ENCODE measurements at places on chromosomes 11 and 22. TPM values are rescaled to one million over a fixed set of nuclear protein-coding genes. Genes with fewer than 3 reads are reported as not detected.
A peak's percentile ranks its signal among the peaks of the same experiment; 100 is the strongest.

- DNase-seq: no peak
Measured at GRCh38 chr11:94835594-94835927, 67.4 kb downstream of the AMOTL1 start.

GRCh38 chr11:35227576-35228327, 88.8 kb downstream of the CD44 start:
- no peak for DNase-seq

DNA sequence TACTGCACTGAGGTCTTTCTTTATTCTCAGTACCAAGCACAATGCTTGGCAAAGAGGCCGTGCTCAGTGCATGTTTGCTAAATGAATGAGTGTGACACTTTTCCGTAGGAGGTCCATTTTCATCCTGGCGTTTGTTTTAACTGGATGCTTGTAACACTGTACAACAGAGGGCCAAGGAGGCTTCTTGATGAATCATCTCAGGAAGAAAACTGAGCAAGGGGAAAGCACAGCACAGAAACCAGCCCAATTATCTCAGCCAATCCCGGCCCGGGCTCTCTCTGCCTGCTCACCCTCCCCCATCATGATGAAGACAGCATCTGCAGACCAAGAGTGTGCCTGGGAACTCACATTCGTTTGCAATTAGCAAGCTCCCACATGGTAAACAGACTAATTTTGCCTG, 570.3 kb downstream of the OPCML start:
- DNase-seq: no peak

DNA sequence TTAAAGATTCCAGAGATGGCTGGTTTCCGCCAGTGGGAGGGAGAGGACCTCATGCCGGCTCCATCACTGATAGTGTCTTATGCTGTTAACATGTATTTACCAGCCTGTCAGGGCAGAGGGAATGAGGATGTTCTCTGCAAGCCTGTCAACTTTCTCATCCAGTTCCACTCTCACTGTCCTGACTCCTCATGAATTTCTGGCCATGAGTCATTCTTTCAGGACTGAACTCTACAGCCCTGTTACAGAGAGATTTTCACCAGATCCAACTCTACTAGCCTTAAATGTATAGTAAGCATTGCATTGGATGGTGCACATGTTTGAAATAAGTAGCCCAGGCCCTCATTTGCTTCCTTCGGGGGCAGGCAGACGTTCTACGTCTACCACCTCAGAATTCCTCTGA, 387.7 kb downstream of the TMEM135 start:
- DNase-seq: no peak

DNA sequence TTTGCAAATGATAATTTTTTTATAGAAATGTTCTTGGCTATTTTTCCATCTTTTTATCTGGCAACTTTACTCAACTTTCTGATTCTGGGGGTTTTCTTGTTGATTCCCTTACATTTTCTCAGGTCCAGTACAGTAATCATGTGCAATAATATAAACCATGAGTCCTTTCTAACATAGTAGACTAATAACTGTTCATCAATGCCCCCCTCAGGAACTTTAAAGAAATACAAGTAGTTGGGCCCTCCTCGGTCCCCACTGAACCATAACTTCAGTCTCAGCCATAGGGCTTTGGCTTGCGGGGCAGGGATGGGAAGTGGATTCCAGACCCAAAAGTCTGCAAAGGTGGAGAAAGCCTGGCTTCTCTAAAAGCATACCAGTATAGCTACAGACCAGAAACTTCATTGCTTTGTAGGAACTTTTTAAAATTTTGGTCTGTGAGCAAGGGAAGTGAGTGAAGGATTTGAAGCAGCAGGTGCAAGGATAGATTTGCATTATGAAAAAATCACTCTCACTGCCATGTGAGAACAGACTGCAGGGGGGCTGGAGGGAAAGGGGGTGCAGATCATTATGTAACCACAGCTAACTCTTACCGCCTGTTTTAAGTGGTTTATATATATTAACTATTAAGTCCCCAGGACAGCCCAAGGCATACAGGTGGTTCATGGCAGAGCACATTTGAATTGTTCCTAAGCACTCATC, 10.4 kb upstream of the TUB start:
- DNase-seq: no peak

DNA sequence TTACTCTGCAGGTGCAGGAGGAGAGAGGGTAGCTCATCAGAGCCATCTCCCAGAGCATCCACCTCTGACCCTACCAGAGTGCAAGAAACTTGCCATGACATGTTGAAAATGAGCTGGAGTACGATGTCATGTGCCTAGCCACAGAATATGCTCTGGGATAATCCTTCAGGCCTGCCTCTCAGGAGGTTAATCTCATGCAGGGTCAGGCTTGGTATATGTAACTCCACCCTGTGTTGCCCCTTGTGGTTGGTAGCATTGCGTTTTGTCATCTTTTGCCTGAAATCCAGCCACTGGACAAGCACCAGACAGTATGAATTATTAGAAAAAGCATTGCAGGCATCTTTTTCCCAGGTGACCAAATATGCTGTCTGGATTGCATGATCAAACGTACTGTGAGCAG, 36.2 kb downstream of the CNTF start:
- no peak for DNase-seq

- no peak for DNase-seq
Measured at GRCh38 chr22:45045208-45045607, 35.4 kb upstream of the PHF21B start.

GRCh38 chr11:76901144-76901543, 40.4 kb downstream of the ACER3 start:
- DNase-seq: no peak

DNA sequence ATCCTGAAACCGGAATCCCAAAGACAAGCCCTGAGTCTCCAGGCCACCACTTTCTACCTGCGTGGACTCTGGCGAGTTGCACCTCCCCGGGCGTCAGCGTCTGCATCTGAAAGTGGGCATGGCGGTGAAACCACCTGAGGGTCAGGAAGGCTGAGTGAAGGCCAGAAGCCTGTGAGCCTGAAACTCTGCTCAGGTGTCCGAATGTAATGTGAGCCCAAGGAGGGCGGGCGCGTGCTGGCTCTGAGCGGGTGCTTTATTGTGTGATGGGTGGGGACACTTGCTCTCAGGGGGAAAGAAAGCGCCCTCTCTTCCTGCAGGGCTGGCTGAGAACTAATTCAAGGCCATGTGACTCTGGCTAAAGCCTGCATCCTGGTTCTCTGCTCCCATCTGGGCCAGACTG, 135.6 kb downstream of the ST3GAL4 start:
- no peak for DNase-seq

DNA sequence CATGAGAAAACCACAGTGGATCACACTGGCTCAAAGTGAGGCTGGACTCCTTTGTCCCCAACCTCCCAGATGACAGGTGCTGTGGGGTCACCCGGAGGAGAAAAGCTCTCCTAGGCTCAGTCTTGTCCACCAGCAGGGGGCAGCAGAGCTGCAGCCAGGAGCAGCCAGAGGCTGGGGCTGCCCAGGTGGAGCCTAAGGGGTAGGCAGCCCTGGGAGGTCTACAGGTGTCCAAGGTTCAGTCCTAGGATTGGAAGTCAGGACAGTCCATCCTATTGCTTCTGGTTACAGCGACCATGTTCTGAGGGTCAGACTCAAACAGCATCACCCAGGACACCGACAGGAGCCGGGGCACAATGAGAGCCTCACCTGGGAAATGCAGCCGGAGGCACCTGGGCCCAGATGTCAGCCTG, 77.6 kb upstream of the IGLL5 start:
- peak; percentile 38 for DNase-seq

- DNase-seq: no peak
Measured at GRCh38 chr11:77602381-77603088, 12.8 kb downstream of the AQP11 start.

DNA sequence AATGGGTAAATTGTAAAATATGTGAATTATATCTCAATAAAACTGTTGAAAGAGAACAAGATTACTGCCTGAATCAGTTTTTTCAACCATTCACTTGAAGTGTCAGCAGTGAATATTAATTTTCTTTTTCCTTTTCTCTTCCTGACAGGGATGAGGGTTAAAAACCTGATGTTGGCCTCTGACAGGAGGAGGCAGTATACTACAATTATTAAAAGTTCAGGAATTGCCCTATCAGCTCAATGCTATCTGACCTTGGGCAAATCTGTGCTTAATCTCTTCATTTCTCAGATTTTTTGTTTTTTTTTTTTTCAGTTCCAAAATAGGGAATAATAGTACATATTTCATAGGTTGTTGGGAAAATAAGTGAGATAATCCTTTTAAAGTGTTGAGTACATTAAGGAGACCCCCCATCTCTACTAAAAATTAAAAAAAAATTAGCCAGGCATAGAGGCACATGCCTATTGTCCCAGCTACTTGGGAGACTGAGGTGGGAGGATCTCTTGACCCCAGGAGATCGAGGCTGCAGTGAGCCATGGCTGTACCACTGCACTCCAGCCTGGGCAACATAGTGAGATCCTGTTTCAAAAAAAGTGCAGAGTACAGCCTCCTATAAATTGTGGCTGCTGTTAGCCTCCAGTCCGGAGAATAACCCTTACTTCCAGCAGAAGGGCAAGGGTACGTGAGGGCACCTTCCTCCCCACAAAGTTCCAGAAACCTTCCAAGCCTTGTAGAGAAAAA, 48.8 kb downstream of the TRIM44 start:
- no peak for DNase-seq

DNA sequence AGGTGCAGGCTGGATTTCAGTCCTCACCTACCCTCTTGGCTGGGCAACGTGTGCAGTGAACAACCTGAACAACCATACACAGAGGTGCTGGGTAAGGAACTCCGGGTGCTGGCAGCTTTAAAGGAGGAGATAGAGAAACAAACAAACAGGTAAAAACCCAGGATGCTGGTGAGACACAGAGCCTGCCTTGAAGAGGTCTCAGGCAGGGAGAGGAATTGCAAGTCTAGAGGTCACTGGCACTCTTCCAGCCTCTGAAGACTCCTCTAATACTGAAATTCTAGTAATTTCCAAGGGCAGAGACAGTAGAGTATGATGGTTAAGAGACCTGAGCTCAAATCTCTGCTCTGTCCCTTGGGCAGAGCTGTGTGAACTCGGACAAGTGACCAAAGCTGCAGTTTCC, 192.5 kb downstream of the CEP164 start:
- no peak for DNase-seq

DNA sequence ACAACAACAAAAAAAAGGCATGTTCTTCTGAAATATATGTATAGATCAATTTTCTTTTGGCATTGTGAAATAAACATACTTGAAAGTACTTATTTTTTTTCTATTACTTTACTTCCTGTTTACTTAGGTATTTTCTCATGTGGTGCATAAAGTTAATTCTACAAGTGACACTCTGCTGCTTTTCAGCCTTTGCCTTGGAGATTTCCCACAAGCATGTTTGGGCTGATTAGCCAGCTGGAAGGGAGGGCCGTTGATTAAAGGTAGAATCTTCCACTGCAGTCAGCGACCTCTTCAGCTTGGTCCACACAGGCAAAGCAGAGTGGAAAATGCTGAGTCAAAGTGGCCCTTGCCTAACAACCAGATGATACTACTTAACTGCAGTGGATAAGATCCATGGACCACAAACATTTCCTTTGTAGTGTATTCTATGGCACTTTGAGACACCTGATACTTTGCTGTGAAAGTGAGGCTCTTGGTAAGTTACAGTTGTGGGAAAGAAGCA, 176.0 kb downstream of the ARHGAP42 start:
- DNase-seq: no peak

- DNase-seq: no peak
Measured at GRCh38 chr11:130402570-130402969, 25.8 kb downstream of the ADAMTS8 start.

DNA sequence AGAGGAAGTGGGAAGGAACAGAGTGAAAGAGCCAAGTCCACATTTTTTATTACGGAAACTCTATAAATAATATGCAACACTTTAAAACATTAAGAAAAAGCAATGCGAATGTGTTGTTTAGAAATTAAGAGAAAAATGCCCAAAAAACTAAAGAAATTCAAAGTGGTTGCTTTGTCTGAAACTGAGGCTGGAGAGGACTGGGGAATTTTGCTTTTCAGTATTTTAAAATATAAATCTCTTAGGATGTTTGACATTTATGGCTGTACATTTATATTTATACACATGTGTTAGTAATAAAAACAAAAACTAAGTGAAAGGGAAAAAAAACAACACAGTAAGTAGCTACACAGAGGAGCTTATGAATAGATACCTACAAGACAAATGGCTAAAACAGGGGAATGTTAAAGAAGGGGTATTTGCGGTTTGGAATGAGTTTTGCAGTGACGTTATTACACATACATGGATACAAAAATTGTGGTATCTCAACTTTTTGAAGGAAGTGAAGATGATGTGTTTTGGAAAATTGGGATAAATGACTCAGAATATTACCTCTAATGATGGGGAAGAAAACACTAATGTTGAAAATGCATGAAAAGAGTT, 97.0 kb upstream of the DRD2 start:
- DNase-seq: no peak

GRCh38 chr11:68346462-68346790, 34.0 kb downstream of the LRP5 start:
- no peak for DNase-seq

- DNase-seq: no peak
Measured at GRCh38 chr11:121555121-121555520, 102.4 kb upstream of the SORL1-AS1 start.

DNA sequence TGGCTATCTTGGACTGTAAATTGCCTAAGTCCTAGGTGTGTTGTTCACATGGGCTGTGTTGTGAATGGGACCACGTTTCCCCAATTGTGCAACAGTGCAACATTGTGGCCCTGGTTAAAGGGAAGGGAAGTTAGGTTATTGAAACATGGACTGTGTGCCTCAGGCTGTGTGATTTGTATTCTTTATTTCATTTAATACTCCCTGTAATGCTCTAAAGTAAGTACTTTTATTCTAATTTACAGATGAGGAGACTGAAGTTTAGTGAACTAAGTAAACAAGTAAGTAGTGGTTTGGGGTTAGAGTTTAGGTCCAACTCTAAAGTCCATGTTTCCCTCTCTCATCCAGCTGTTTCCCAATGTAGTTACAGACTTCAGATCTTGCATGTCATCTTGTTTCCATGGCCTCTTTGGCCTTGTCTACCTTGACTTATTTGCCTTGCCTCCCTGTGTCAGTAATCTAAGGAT, 77.7 kb downstream of the STIM1 start:
- no peak for DNase-seq

DNA sequence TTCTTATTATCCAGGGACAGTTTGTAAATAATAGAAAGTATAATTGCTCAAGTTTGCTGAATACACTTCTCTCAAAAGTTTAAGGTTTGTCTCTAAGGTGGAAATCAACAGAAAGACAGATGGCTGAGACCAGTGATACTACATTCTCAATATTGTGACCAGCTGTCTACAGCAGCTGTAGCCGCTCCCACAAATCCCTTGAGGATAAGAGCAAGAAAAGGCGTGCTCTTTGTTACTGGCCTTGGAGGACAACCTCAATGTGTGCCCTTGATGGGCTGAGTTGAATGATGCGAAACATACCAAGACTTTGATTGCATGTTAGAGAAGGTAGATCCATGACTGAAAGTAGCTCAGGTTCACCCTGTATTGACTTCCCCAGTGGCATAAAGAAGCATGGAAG, 6.1 kb downstream of the OR6M1 start:
- no peak for DNase-seq

GRCh38 chr11:115222218-115222862, 281.9 kb downstream of the CADM1 start:
- no peak for DNase-seq

The C11orf52 gene
- total RNA-seq: 1.2 TPM

The SHANK3 gene
- total RNA-seq: 23.1 TPM

The MSANTD4 gene
- 18.8 TPM for total RNA-seq

The CATSPER1 gene
- not detected for total RNA-seq

The JOSD1 gene
- total RNA-seq: 18.7 TPM

The CD3E gene
- 0.60 TPM for total RNA-seq

The OR51B4 gene
- not detected for total RNA-seq

The APOBEC3H gene
- total RNA-seq: 0.41 TPM

The NXPE1 gene
- total RNA-seq: not detected

The FAM118A gene
- 14.1 TPM for total RNA-seq

The UBQLN3 gene
- total RNA-seq: 0.14 TPM

The TEF gene
- total RNA-seq: 20.1 TPM

The RCN1 gene
- 24.6 TPM for total RNA-seq

The GGA1 gene
- total RNA-seq: 27.5 TPM

Data from left ventricle myocardium inferior (tissue), 1 donor.